ENCODE measurements at places on chromosomes 4 and X.

GRCh38 chr4:161554372-161554990 lies 609.3 kb downstream of the FSTL5 start:
- DNase-seq = peak; percentile 61

DNA sequence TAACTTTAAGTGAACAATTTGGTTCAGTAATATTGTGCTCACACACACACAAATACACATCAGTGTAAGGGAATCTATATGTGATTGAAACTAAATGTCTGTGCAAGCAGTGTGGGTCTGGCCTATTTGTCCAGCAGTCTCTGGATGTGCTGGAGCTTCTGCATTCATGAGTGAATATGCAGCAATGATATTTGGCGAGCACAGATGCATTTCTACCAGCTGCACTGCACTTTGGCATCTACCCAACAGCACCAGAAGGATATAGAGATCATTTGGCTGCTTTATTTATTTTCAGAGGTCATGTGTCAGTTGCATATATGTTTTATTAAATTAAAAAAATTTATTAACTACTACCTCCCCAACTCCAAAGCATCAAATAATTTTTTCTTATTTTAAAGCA lies 613.4 kb upstream of the NR3C2 start:
- DNase-seq = no peak

- no peak for DNase-seq
Measured at GRCh38 chr4:15162046-15162445, 159.8 kb downstream of the CPEB2 start.

- DNase-seq = no peak
Measured at GRCh38 chr4:182921608-182922007, 4.4 kb upstream of the DCTD start.
